NCI-H774 (cell line): ENCODE measurements at places on chromosomes 3 and 15.

DNA sequence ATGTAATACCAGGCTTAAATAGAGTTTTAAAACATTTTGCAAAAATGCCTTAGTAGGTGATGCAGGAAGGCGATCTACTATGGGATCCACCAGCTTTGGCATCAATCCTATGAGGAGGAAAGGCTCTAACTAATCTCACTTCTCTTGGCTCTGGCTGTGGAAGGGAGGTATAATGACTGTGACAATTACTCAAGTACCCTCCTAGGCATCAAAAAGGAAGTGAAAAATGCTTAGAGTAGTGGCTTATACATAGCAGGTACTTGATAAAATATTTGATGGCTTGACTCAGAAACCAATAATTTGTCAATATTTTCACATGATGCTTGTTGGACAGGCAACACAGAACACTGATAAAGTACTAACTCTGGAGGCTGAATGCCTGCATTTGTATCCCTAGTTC, 34.1 kb upstream of the SERPINI2 start:
- no peak for DNase-seq

DNA sequence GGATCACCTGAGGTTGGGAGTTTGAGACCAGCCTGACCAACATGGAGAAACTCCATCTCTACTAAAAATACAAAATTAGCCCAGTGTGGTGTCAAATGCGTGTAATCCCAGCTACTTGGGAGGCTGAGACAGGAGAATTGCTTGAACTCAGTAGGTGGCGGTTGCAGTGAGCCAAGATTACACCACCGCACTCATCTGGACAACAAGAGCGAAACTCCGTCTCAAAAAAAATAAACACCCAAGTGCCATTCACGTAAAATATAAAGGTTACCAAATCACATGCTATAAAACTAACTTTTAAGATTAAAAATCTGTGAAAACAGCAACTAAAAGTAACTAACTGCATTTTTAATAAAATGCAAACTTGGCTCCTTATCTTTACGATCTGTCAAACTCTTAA, 8.9 kb downstream of the TRIM59 start:
- no peak for DNase-seq

DNA sequence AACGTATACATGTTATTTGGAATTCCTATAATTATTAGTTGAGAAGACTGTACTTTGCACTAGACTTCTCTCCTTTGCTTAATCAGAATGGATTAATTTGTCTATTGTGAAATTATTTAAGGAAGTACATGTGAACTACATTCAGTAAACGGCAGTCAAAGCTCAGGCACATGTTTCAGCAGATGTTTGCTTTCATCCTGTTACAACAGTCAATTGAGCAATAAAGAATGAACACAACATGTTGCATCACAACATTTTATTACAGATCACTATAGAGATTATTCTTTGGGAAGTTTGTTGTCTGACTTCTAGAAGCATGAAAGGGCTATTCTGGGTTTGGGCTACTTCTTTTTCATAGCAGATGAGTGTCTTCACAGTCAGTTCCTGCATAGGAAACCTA, 39.2 kb downstream of the RAB27A start:
- no peak for DNase-seq

DNA sequence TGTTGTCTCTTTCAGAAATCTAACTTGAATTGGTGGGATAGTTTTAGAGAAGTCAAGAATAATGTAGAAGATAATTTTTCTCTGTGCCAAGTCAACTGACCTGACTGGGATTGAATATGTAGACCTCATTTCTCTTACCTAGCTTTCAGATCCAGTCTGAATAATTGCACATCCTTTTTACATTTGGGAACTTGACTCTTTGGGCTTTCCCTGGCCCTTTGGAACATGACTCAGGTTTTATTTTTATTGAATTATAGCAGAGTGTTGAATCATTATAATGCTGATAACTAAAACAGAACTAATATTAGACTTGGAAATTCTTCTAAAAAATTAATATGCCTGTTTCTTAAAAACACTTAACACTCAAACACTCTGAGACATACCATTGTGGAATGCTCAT, 76.5 kb downstream of the PFN2 start:
- DNase-seq, result no peak

GRCh38 chr15:91866371-91866905, 12.9 kb downstream of the SLCO3A1 start:
- no peak for DNase-seq

- no peak for DNase-seq
Observed at GRCh38 chr15:29675791-29676301, 146.4 kb downstream of the TJP1 start.

DNA sequence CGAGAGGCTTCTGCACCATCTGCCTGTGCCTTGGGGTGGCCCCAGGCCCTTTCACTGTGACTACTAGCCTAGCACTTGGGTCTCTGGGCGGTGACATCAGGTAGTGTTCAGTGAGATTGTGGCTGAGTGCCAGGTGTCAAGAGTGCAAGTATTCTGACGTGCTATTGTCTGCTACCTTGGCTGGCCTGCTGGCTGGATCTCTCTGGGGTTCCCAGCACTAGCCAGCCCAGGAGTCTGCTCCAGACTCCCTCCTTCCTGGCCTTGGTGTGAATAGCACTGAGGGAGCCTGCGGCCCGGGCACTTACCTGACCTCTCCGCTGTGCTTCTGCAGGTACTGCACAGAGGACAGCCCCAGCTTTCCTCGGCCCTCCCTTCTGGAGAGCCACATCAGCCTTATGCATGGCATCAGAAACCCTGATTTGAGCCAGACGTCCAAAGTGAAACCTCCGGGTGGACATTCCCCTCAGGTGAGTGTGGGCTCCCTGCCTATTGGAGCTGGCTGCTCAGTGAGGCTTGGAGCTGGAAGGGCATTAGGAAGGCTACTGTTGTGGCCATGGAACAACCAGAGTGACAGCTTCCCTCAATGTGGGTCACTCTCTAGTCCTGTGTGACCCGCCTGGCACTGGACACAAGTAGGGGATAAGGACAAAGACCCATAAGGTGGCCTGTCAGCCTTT, 17.5 kb upstream of the ALPK3 start:
- DNase-seq, result no peak

DNA sequence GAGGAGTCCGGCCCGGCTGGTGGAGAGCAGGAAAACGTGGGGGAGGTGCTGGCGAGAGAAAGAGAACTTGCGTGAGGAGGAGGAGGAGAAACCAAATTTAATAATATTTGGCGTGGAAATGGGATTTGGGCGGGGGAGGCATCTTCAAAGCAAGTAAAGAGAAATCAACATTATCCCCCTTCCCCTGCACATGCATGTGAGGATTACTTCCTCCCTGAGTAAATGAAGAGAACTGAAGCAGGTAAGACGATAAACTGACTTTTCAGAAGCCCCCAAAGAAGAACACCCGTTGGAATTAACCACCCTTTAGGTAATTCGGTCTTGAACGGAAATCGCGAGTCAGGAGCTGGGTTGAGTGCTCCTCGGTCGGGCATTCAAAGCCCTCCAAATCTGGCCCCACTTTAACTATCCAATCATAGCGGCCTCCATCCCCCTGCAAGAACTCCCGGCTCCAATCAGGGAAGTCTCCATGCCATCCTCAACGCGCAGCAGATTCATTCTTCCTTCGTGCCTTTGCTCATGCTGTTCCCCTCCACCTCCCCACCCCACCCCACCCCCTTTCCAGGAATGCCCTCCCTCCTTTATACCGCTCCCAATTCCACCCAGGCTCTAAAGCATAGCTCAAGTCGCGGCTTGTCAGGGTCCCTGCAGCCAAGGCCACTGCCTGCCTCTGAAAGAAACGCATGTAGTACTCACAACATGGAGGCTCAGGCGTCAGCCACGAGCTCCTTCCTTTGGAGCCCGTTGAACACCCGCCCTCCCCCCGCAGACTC, 545 bp upstream of the RFX7 start:
- peak; percentile 69 for DNase-seq

DNA sequence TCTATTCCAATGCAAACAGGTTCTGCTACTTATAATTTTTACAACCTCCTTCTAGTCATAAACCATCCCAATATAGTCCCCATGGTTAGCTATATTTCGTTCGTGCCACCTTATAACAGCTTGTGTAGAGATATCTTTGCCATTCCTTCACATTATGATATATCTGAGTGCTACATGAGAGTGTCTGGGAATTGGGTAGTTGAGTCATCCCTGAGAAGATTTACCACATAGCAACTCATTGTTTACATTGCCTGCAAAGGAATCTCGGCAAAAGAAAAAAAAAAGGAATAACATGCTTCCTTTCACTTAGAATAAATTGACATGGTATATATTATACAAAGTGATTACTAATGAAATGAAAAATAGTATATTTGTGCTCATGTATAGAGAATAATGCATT, 86.0 kb upstream of the VGLL3 start:
- DNase-seq, result no peak

DNA sequence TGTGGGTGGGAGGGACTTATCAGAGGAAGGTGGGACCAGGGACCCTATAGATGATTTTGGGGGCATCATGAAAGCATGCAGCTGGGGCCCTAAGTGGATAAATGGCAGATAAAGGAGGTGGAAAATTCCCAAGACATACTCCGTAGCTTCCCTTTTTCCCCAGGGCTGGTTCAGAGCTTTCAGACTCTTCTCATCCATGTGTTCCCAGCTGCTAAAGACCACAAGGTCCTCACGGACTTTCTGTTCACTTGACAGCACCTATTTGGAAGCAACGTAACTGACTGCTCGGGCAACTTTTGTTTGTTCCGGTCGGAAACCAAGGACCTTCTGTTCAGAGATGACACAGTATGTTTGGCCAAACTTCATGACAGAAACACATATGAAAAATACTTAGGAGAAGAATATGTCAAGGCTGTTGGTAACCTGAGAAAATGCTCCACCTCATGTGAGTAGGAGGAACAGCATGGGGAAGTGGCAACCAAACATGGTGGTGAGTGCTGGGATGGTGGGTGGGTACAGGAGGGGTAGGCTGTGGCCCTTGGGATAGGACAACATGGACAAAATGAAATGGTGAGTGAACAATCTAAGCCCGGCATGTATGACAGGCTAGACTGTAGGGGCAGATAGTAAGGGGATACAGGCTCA, 28.7 kb upstream of the SRPRB start:
- DNase-seq, result no peak

DNA sequence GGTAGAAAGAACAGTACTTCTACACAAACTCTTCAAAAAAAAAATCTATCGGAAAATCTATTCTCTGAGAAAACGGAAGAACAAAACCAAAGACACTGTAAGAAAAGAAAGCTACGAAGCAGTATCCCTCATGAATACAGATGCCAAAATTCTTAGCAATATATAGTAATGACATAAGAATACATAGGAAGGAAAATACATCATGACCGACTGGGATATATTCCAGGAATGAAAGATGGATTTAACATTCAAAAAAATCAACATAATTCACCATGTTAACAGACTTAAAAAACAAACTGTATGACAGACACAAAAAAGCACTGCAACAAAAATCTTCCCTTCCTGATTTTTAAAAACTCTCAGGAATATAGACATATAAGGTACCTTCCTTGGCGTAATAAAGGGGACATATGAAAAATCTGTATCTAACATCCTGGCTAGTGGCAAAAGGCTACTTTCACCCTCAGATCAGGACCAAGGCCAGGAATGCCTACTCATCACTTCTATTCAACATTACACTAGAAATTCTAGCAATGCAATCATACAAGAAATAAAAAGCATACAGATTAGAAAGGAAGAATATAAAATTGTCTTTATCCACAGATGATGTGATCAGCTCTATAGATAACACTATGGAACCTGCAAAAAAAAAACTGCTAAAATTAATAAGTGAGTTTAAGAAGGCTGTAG, 77.6 kb upstream of the XXYLT1 start:
- no peak for DNase-seq

GRCh38 chr3:3665961-3666640, 133.1 kb upstream of the LRRN1 start:
- peak; percentile 35 for DNase-seq

GRCh38 chr15:96687388-96688107, 357.0 kb downstream of the NR2F2 start:
- DNase-seq, result no peak

DNA sequence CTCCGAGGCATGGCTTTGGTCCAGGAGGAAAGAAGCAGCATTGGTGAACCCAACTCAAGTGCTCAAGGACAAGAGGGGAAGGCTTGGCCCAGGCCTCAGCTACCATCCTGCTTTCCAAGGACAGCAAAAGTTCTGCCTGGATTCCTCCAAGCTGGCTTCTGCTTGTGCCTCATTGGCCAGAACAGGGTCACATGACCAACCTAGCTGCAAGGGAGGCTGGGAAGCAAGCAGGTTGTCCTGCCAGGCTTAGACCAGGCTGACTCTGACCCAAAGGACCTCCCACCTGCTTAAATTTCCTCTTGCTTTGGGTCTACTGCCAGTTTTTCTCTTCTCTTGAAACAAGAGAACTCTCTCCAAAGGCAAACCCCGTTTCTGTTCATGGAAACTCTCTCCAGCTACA, 70.7 kb downstream of the RPN1 start:
- no peak for DNase-seq

- DNase-seq, result no peak
Observed at GRCh38 chr15:66933932-66934867, 131.2 kb upstream of the SMAD3 start.

- no peak for DNase-seq
Observed at GRCh38 chr15:33243869-33244268, 49.4 kb upstream of the FMN1 start.

- DNase-seq, result no peak
Observed at GRCh38 chr3:78604341-78604740, 1163.5 kb downstream of the ROBO1 start.

DNA sequence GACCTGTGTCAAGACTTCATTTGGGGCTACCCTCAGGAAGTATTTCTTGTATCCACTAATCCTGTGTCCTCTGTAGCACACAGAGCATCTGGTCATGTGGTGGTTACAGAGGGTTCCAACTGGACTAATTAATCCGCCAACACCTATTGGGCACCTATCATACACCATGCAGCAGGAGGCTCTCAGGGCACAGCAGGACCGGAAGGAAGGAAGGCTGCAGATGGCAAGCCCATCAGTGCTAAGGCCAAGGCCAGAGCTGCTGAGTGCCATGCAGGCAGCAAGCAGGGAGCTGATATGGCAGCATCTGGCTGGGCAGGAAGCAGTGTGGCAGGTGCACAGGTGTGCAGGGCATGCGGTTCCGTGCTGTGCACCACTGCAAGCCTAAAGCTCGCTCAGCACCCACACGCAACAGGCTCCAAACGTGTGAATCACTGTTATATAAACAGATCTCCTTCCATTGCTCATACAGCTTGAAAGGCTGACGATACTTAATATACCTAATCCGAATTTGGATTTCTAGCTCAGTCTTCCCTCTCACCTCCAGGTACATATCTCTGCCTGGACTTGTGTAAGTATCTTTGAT, 64.4 kb upstream of the SNRPA1 start:
- no peak for DNase-seq

- no peak for DNase-seq
Observed at GRCh38 chr3:155254445-155254844, 39.0 kb downstream of the STRIT1 start.
